Activated CD4-positive, alpha-beta T cell treated with anti-CD3 and anti-CD28 coated beads, Interleukin-2, amount 50 U/mL, for 48 hours (primary cell): ENCODE measurements at places on chromosomes 3 and 15.
A peak's percentile ranks its signal among the peaks of the same experiment; 100 is the strongest.

- no peak for DNase-seq
Measured at GRCh38 chr3:142124243-142124642, 25.1 kb downstream of the TFDP2 start.

GRCh38 chr15:88470625-88471372 is 3.3 kb downstream of the MRPS11 start:
- DNase-seq = no peak

GRCh38 chr3:4935347-4935746 is 43.9 kb upstream of the BHLHE40 start:
- DNase-seq = peak; percentile 18

GRCh38 chr15:89340573-89340972 is 5.9 kb upstream of the POLG start:
- DNase-seq = no peak

- peak; percentile 39 for DNase-seq
Measured at GRCh38 chr15:43251871-43252250, 14.9 kb downstream of the TGM5 start.

GRCh38 chr15:51277101-51277500 is 61.3 kb downstream of the CYP19A1 start:
- no peak for DNase-seq

DNA sequence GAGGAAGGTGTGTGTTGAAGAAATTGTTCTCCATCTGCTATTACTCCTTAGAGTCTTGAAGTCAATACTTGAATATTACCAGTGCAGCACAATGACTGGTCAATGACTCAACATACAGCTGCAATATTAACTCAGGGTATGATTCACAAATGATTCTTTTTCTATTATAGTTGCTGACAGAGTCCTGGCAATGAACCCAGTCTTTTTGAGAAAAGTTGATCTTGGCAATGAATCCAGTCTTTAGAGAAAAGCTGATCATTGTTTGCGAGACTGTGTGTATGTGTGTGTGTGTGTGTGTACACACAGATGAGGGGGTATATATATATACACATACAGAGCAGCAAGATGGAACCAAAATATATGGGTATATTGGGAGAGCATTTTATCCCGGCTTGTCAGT is 315.1 kb downstream of the ZNF385D start:
- no peak for DNase-seq

DNA sequence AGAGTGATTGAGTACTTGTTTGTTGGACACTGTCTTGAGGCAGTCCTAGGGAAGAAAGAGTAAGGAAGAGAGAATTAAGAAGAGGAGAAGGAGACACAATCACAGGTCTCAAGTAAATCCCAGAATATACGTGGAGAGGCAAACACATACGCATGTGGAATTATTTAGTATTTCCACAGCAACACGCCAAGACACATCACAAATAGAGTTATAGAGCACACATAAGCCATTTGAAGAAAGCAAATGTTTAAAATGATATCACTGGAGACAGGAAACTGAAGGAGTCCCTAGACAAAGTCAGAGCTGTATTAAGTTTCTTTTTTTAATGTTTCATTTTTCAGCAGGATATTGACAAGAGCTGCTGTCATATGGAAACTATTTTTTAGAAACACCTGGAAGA is 206.1 kb upstream of the LRIG1 start:
- DNase-seq = no peak

- no peak for DNase-seq
Measured at GRCh38 chr15:35244227-35244626, 159.1 kb upstream of the NANOGP8 start.

DNA sequence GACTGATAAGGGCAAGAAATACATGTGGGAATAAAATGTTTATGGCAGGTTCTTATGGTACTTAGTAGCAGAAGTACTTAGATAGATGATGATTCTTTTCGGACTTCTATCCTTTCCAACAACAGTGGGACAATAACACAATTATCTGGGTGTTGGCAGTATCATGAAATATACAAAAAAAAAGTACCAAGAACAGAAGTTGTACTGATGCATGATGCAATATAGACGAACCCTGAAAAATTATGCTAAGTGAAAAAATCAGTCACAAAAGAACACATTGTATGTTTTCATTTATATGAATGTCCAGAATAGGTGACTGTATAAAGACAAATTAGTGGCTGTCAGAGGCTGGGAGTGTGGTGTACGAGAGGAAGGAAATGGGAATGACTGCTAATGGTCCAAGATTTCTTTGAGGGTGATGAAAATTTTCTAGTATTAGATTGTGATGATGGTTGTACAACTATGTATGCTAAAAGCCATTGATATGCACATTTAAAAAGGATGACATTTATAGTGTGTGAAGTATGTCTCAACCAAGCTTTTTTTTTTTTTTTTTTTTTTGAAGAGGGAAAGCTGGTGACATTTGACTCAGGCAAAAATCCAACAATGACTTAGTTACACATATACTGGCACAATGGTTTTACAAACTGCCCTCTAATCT is 20.0 kb downstream of the PDE12 start:
- no peak for DNase-seq

- peak; percentile 29 for DNase-seq
Measured at GRCh38 chr15:60899322-60899966, 329.7 kb downstream of the RORA start.

GRCh38 chr3:105490045-105490444 is 123.3 kb downstream of the ALCAM start:
- DNase-seq = no peak

- DNase-seq = no peak
Measured at GRCh38 chr3:73432023-73432705, 192.6 kb downstream of the PDZRN3 start.
